ENCODE measurements at places on chromosomes 2 and 18.

GRCh38 chr2:8219631-8220355, 462.1 kb upstream of the ID2 start:
- peaks cover 15% of the 10 kb centered on the region for H3K4me1 ChIP-seq
- H3K27me3 ChIP-seq, result peaks cover 8% of the 10 kb centered on the region
- no peak for DNase-seq
- H3K4me3 ChIP-seq, result no peak overlapping the region

- H3K4me3 ChIP-seq, result no peak within 1 kb of the TSS
- no peaks in the 10 kb centered on the region for H3K36me3 ChIP-seq
- peaks cover 2% of the 10 kb centered on the region for H3K27me3 ChIP-seq
- peaks cover 26% of the 10 kb centered on the region for H3K4me1 ChIP-seq
Observed at GRCh38 chr2:24049485-24050021, at the start of gene FKBP1B. TSS of gene FKBP1B (plus strand) at chr2:24049741. CDS start at chr2:24049850, 109 bp downstream.

DNA sequence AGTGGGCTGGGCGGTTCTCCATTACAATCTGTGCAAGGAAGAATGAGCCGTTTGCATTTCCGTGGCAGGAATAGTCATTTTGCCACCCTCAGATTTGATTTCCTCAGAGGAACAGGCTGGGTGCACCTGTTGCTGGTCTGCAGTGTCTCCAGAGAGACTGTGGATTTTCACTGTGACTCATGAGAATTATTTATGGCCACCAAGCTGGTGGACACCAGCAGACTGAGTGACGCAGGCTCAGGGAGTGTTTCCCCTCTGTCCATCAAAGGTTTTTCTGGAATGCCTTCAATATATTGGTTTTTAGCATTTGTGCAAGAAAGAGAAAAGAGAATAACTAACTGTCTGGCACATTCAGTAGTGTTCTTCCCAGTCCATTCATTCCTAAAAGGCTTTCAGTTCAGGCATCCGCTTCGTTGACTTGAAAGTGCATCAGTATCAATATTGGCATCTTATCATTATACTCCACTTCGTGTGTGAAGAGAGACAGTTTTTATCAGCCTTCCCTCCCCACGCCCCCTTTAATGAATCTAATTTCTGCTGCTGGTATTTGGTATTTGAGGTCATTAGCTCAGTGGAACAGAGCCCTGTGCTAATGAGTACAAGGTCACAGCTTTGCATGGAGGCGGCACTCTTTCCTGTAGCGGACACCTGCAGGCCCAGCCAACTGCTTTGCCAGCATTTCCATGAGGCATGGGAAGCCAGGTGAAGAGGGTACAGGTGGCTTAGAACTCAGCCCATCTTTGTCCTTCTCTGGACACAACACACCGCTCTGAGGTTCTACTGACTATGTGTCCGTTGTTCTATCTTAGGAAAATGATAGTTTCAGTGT, 39.9 kb downstream of the PRKCE start:
- peaks cover 31% of the 10 kb centered on the region for H3K4me1 ChIP-seq
- H3K27me3 ChIP-seq, result peaks cover 5% of the 10 kb centered on the region
- no peak for DNase-seq
- H3K27ac ChIP-seq, result no peak overlapping the region
- no peak overlapping the region for H3K4me3 ChIP-seq

DNA sequence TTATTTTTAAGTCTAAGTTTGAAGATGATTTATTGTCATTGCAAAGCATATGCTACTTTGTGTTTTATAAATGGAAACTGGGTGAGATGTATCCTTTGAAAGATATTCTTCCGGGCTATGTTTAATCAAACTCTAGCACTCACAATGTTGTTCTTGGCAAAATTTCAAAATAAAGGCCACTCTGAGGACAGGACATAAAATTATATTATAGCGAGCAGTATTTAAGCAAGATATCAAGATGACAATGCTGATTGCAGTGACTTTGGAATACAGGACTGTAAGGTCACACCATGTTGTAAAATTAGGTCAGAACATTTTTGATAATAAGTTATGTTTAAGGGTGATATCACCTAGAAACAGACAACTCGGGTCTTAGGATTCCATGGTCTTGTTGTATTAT, 14.2 kb downstream of the RPRM start:
- no peak overlapping the region for H3K27ac ChIP-seq
- H3K4me3 ChIP-seq, result no peak overlapping the region
- no peak for DNase-seq
- H3K27me3 ChIP-seq, result no peaks in the 10 kb centered on the region
- H3K36me3 ChIP-seq, result no peaks in the 10 kb centered on the region

GRCh38 chr2:45840481-45840880, 189.0 kb downstream of the PRKCE start:
- no peak overlapping the region for H3K27ac ChIP-seq
- H3K4me1 ChIP-seq, result peaks cover 31% of the 10 kb centered on the region
- H3K27me3 ChIP-seq, result peaks cover 15% of the 10 kb centered on the region
- no peaks in the 10 kb centered on the region for H3K36me3 ChIP-seq
- H3K4me3 ChIP-seq, result no peak overlapping the region

GRCh38 chr2:74551942-74552913, 1.5 kb downstream of the LOXL3 start:
- peak overlapping the region; percentile 92 for H3K4me3 ChIP-seq
- peak; percentile 18 for DNase-seq
- peak overlapping the region; percentile 18 for H3K27ac ChIP-seq
- peaks cover 55% of the 10 kb centered on the region for H3K4me1 ChIP-seq
